ENCODE measurements at places on chromosomes 3 and 15.
A peak's percentile ranks its signal among the peaks of the same experiment; 100 is the strongest.

DNA sequence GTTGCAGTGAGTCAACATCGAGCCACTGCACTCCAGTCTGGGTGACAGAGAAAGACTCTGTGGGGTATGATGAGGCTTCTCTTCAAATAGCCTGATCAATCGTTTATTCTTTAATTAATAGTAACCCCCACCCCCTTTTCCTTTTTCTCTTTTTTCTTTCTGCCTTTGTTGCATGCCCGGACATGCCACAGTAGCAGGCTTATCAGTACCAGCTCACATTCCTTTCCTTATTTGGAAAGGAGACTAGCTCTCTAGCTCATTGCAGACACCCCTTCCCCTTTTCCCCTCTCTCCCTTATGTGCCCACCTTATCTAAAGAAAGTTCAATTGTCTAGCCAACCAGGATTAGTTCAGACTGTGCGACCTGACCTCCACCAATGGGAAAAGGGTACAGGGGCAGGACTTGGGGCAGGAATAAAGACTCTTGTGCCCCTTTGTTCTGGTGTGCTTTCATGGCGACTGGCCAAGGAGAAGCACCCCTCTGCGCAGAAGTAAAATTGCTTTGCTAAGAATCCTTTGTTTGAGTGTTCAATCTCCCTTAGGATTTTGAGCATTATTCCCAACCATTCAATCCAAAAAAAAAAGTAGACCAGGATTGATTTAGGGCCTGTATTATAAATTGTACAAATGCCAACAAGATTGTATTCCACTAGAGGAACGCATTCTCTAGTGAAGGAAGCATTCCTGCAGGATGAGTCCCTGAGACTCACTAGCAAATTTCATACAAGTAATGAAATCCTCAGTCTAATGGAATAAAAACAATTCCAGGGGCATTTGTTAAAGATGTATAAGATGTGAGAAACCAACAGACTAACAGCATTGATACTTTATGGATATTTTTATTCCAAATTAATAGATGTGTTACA lies 95.8 kb upstream of the SNRPN start:
- DNase-seq = no peak

DNA sequence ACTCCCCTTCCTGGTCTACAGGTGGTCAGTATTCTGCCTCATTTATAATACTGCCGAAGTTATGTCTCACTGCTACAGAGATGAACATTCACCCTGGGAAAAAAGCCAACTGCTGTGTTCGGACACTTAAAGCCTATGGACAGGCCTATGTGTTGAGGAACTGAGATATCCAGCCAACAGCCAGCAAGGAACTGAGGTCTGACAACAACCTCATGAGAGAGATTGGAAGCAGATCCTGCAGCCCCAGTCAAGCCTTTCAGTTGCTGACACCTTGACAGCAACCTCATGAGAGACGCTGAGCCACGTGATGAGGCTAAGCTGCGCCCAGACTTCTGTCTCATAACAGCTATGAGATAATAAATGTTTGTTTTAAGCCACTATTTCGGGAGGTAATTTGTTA lies 18.2 kb upstream of the FHIT start:
- DNase-seq = no peak

DNA sequence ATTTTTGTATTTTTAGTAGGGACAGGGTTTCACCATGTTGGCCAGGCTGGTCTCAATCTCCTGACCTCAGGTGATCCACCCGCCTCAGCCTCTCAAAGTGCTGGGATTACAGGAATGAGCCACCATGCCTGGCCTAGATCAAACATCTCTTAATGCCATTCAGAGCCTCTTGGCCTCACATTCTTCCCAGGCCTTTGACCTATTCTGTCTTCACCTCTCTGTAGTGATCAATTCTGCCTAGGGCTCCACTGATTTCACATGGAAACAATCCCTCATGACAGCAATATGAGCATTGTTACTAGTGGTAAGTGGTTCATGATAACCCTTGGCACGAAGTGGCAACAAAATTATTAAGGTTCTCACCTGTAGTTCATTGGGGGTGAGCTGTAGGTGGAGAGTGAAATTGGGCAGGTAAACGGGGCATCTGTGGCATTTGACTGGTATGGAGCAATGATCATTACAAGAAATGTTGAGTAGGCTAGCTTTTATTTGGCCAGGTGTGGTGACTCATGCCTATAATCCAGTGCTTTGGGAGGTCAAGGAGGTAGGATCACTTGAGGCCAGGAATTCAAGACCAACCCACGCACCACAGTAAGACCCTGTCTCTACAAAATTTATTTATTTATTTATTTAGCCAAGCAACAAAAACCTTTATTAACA lies 4.8 kb upstream of the ARPIN start:
- DNase-seq = no peak

- peak; percentile 83 for DNase-seq
Observed at GRCh38 chr3:79018671-79019136, 749.1 kb downstream of the ROBO1 start.

DNA sequence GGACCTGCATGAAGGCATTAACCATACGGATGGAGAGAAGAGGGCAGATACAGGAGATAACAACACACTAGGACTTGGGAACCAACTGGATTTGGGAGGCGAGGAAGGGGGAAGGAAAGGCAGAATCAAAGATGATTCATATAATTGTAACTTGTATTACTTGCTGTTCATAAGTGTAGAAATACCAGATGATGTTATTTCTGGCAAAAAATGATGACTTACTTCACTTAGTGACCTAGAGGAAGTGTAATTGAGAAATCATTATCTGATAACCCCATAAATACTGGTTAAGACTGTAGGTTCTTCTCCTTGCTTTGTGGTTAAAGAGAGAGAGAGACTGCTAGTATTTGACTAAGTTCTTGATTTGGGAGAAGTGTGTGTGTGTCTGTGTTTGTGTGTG lies 50.5 kb upstream of the GK5 start:
- DNase-seq = no peak

GRCh38 chr3:71247221-71247957 lies 336.1 kb downstream of the FOXP1 start:
- DNase-seq = no peak

DNA sequence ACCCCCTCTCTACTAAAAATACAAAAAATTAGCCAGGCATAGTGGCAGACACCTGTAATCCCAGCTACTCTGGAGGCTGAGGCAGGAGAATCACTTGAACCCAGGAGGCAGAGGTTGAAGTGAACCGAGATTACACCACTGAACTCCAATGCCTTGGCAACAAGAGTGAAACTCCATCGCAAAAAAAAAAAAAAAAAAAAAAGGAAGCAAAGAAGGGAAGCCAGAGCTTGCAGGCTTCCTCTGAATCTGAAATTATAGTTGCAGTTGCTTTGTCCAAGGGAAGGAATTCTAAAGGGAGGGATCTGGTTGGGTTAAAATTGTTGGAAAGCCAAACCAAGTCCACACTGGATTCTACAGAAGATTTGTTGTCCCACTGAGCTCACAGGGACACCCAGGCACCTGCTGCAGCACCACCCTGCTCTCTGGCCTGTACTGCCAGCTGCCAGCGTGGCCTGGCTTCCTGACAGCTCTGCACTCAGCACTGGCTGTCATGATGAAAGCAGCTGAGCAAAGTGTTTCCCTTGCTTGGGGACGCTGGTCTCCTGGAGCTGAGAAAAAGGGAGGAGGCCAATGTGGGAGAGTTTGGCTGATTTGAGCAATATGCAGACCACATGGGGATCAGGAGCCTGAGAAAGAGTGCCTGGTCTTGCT lies 88.8 kb upstream of the HES1 start:
- DNase-seq = peak; percentile 76

GRCh38 chr15:63054985-63055384 lies 12.4 kb downstream of the TPM1 start:
- DNase-seq = no peak

DNA sequence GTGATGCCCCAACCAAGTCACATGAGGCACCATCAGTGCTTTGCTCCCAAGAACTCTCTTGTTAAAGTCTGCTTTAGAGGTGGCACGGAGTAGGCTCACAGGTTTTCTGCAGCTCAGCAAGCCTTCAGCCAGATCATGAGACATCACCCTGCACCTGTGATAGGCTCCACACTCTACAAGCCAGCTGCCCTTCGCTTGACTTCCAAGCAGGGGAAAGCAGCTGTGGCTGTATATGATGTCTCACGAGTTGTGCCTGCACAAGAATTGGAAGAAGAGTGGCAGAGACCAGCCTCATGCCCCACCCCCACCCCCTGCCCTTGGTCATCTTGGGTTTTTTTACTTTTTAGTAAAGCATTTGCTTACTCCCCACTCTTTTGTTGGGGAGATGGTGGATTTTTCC lies 22.5 kb downstream of the MRPS11 start:
- no peak for DNase-seq

DNA sequence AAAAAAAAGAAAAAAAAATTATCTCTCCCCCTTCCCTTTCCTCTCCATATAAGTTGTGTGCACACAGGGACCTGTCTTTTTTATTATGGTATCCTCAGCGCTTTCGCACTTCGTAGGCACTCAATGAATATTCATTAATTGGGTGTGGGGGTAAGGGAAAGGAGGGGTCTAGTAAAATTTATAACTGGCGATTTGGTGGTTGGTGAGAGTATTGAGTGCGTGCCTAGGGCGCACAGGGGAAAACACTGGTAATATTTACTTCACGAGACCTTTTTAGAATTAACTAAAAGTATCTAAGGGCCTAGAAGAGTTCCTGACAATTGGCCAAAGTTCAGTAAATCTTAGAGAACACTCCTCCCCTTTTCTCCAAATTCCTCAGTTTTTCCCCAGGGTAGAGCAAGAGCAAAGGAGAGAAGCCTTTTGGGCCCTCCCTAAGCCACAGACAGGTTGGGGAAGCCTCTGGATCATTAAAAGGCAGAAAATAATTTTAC lies 25.7 kb downstream of the TYRO3 start:
- DNase-seq = no peak

DNA sequence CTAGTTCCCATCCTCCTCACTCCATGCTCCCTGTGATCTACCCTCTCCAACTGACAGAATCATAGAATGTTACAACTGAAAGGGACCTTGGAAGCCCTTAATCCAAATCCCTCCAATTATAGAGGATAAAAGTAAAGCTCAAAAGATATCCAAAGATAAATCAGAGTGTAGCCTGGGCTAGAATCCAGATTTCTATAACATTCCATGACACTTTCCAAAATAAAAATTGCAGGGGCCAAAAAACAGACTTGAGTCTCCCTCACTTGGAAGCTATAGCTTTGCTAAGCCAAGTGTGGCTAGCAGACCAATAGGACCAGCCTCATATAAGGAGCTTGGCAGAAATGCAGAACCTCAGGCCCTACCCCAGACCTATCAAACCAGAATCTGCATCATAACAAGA lies 148.1 kb downstream of the NTRK3 start:
- DNase-seq = no peak

DNA sequence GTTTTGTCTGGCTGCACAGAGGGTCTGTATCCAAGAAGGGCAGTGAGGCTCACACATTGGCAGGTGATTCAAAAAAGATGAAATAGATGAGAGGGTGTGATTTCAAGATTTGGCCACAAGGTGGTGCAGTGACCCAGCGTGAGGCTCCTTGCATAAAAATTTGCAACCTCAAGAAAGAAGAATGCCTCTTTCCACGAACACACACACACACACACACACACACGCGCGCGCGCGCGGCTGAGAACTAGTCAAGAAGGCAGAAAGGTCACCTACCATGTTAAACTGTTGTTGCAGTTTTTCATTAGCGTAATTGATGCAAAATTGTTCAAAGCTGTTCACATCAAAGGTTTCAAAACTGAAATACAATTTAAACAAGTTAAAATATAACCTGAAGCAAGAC lies 39.2 kb downstream of the MYO5C start:
- DNase-seq = peak; percentile 85

DNA sequence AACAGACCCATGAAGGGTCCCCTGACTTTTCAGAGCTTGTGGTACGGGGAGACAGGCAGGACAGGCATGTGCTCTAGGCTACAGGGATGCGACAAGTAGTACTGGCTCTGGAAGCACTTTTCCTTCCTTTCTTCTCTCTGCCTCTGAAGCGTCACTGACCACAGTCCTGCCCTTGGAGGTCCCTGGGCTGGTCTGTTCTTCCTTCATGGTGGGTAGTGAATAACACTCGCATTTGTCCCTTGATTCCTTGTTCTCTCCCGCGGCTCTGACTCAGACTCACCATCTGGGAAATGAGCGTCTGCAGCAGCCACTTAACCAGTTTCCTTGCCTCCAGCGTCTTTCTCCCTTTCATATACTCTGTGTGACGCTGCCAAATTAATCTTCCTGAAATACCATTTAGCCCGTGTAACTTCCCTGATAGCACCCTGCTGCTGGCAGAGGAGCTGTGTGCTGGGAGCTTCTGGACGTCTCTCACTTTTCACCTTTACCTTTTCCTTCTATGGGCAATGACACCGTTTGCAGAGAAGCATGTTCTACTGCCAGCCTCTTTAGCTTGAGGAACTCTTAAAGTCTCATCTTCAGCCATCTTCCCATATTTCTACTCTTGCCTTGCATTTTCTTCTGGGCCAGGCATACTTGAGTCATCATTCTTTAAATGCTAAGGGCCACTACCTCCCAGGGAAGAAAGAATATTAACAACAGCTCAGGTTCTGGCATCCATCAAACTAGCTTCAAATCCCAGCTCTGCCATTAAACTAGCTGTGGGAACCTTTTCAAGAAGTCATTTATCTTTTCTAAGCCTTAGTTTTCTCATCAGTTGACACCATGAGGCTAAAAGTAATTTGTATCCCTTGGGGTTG lies 33.6 kb downstream of the TMEM45A start:
- DNase-seq = no peak

DNA sequence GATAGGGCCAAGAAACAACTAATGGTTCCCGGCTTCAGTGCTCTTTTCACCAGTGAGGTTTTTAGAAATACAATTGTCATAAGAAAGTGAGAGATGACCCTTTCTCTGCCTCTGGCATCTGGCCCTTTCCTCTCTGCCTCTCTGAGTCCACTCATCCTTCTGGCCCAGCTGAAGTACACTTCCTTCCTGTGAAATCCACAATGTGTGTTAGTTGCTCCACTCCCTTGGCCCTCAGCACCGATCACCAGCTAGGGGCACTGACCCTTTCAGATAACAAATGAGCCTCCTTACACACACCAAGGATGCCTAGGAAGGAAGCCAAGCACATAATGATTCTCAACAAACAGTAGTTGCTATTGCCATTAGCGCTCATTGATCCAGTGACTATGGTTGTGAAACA lies 2.9 kb upstream of the CAV3 start:
- DNase-seq = no peak

- no peak for DNase-seq
Observed at GRCh38 chr15:91698241-91698640, 155.3 kb upstream of the SLCO3A1 start.

DNA sequence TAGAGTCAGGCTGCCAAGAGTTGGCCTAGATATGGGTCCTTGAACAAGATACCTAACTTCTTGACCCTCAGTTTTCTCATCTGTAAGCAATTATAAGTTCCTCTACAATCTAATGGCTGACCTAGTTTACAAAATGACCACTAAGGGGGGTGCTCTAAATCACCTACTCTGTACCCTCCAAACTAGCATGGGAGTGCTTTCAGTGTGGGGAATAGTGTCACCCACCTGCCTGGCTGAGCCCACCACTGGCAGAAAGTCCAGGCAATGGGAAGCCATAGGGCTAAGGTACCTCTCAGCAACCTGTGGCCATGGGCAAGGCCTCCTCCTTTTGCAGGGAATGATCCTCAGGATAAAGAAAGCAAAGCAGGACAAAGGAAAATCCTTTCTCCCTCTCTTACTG lies 58.9 kb downstream of the COL6A5 start:
- DNase-seq = no peak

Measured in right forelimb (tissue), 1 donor.